ENCODE measurements at places on chromosomes 6 and 20. TPM values are rescaled to one million over a fixed set of nuclear protein-coding genes. Genes with fewer than 3 reads are reported as not detected.

- no peak for DNase-seq
Measured at GRCh38 chr20:32762754-32763201, 593 bp downstream of the DNMT3B start.

GRCh38 chr6:38861926-38862401, 146.9 kb downstream of the DNAH8 start:
- peak; percentile 9 for DNase-seq

DNA sequence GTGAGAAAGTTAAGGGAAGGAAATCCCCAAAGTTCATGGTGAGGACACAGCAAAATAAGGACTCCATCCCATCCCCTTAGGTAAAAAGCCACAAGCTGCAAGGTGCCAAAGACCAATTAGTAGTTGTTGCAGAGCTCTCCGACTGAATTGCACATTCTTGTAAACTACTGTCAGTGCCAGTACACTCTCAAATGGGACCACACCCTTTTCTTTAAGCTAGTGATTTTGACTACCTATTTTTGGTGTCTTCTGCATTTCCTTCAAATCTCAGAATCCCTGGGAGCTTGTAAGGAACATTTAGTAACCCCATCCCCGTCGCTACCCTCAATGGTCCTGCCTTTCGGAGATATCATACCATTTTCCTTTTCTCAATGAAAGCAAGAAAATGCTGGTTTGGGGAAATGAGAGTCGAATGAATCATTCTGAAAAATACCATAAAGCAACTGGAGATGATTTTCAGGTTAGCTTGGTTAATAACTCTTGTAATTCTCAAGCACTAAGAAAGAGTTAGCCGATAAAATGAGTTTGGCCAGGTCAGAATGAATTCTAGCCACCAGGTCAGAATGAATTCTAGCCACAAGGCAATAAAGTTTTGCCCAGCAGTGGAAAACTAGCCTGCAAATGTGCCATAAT, 5.2 kb upstream of the HMGN3 start:
- DNase-seq: no peak

- DNase-seq: no peak
Measured at GRCh38 chr6:5904532-5904931, 102.2 kb downstream of the NRN1 start.

DNA sequence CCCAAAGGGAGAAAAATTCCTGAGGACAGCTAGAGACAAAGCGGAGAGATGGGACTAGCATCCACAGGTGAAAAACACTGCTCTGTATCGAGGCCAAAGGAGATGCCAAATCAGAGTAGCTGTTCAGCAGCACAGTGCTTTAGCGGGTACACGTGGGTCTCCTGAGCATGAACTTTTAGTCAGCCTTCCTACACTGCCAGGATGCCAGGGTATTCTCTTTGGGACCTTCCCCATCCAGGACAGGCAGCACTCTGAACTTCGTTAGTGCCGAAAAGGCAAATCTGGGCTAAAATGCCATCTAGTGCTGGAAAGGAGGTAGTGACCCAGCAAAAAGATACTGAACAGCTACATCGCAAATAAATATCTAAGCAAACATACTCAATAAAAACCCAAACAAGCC, 64.9 kb downstream of the C6orf58 start:
- no peak for DNase-seq

- no peak for DNase-seq
Measured at GRCh38 chr20:56121850-56122249, 116.5 kb upstream of the CBLN4 start.

GRCh38 chr6:45428727-45429126, 51.0 kb upstream of the SUPT3H start:
- no peak for DNase-seq

DNA sequence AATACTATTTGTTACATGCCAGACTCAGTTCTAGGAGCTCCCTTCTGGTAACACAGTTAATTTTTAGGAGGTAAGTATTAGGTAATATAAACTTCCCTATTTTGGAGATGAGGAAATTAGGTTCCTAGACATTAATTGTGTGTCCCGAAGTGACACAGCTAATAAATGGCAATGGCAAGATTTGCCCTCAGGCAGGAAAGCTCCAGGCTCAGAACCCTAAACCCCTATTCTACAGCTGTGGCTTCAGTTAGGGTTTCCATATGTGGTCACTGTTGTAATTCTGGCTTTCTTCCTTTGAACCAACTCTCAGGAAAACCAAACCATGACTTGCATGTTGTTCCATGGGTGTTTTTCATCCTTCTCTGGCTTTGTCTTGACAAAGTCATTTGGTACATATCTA, 188.2 kb downstream of the PLCB1 start:
- no peak for DNase-seq

DNA sequence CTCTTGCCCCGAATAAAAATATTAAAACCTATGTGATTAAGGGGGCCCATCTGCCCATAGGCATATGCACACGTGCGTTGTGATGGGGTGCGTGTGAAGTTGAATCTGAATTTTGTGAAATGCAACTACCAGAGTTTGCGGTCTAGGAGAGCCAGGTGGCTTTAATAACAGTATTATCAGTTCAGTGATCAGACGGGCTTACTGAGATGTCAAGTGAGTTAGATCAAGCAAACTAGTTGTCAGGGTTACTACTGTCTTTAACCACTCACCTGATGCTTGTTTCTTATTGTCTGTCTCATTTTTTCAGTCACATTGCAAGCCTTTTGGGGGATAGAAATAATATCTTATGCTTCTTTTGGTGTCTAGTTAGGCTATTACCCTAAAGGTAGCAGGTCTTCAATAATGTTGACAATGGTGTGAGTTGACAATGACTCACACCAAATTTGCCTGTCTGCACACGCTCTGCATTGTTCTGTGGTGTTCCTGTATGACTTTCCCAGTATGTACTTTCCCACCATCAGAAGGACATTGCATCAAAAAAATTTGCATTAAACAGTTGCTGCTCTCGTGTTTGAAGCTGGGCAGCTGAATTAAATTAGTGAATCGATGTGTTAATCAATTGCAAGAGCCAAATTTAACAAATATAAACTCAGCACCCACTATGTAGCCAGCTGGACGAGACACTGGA, 103.1 kb upstream of the NAA20 start:
- DNase-seq: peak; percentile 62

DNA sequence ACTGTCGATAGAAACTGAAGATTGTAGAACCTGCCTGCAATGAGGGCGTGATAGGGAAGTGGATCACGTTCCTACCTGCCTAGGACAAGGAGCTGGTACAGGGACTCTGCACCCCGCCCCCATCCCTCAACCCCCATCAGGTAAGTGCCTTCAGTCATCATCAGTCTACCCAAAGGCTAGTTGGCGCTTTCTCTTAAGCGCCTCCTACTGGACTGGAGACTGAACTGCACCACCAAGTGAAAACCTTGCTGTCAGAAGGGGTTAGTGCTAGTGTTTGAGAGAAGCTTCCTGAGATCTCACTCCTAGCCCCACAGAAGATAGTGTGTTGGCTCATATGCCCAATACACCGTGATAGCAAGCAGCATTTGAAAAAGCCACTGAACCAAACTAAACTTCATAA, 706.5 kb upstream of the MAN1A1 start:
- DNase-seq: no peak

DNA sequence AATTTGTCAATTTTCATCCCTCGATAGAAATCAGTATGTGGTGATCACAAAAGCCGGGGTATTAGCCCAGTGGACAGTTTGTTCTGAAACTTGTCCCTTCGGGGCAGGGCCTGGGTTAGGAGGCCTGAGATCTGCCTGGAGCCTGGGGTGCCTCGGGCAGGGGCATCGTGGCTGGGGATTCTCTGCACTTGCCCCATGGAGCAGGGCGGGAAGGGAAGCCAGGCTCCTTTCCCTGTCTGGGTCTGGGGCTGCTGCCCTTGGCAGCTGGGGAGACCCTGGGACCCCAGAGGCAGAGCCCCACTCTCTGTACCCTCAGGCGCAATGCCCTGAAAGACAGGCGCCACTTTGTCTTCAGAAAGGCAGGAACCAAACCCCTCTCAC, 27.4 kb downstream of the NTSR1 start:
- DNase-seq: no peak

DNA sequence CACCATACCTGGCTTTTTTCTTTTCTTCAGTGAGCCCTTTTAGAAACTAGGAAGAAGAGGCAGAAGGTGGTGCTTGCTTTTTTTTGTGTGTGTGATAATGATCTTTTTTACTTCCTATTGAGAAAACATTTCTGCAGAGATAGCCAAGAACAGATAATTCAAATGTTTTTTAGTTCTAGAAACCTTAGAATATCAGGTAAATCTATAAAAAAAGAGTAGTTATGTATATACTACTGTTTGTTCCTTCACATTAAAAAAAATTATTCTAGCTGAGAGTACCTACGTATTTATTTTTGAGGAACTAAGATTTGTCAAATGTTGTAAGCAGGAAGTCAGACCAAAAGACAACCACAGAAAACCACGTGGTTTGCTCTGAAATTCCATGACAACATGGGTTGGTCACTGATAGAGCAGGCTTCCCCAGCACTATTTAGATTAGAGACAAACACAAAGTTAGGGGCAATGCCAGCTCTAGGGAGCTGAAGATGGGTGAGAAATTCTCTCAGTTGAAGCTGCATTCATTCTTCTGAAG, 12.8 kb downstream of the STK4 start:
- no peak for DNase-seq

GRCh38 chr20:58959652-58960051, 21.4 kb upstream of the NELFCD start:
- DNase-seq: no peak

GRCh38 chr6:114638341-114638740, 295.5 kb upstream of the HS3ST5 start:
- no peak for DNase-seq

- no peak for DNase-seq
Measured at GRCh38 chr6:157235600-157236039, 87.7 kb downstream of the TMEM242 start.

DNA sequence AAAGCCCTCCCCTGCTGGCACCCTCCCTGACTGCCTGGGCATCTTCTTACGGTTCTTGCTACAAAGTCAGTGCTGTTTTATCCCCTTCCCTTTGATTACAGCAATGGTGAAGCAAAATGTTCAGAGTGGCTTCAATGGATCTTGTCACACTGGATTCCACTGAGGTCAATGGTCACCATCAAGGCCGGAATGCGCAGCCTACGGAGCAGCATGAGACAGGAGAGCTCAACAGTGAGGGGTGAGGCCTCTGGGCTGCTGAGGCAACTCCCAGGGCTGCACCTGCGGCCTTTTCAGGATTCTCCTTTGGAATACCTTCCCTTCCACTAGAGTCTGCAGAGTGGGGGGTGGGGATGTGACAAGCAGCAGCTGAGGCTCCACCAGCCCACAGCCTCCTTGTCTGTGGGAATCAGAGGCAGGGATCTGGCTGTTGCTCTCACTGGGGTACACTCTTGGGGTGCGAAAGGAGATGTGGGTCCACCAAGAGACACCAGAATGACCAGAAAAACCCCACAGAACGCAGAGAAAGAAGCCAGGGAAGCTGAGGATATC, 40.4 kb upstream of the EMILIN3 start:
- no peak for DNase-seq

GRCh38 chr20:51995551-51995951, 193.2 kb upstream of the SALL4 start:
- DNase-seq: no peak

- DNase-seq: peak; percentile 84
Measured at GRCh38 chr6:3808759-3809514, 40.2 kb upstream of the FAM50B start.

GRCh38 chr6:34673064-34673463, 23.5 kb downstream of the ILRUN start:
- no peak for DNase-seq

DNA sequence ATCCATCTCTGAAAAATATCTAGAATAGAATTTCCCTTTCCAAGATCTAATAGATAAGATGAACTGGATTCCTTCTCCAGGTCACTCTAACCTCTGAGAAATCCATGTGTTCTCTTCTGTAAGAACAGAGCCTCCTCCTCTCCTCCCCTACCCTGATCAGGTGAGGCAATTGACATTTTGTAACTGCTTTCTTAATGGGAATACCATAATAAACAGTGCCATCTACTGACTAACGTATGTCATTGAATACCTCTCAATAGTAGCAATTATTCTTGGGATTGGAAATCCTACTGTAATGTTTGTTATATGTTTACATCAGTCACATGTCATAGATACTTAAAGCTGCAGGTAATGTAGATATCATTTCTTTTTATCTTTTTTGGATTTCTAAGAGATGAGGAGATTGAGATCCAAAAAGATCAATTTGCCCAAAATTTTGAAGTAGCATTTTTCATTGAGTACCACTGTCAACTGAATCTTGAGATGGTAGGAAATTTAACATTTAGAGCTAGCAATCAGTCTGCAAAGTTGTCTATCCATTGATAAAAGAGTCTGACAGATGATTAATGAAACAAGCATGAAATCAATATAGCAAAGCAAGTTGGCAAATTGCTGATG, 365.8 kb upstream of the HSF2 start:
- peak; percentile 18 for DNase-seq

DNA sequence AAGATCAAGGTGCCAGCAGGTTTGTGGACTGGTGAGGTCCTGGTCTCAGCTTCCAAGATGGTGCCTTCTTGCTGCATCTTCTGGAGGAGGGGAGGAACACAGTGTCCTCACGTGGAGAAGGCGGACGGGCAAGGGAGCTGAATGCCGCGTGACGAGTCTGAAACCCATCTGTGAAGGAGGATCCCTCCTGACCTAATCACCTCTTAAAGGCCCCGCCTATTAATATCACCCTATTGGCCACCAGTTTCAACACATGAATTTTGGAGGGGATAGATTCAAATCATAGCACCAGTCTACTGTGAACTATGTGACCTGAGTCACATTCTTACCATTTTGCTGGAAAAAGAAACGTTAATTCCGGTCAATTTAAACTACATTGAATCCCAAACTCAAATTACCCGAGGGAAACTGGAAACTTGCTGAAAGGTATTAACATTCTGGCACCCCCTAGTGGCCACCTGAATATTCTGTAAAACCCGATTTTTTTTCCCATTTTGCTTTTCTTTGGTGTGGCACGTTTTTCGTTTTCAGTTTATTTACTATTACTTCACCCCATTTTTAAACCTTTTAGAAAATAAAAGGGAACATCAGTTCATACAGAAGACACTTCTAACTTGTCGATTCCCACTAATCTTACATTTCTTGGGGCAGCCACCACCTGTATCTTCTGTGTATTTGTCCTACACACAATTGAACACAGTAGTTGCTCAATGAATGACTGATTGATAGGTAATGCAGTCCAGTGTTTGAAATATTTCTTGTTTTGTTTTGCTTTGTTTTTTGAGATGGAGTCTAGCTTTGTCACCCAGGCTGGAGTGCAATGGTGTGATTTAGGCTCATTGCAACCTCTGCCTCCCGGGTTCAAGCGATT, 17.9 kb upstream of the CCDC170 start:
- DNase-seq: no peak

GRCh38 chr20:16407251-16408067, 165.8 kb downstream of the KIF16B start:
- DNase-seq: no peak

- DNase-seq: no peak
Measured at GRCh38 chr6:1624851-1625781, 15.4 kb downstream of the FOXC1 start.

- no peak for DNase-seq
Measured at GRCh38 chr6:120447605-120448004, 886.7 kb downstream of the TBC1D32 start.

The DSP gene
- total RNA-seq: 220 TPM

The NT5DC1 gene
- total RNA-seq: 7.3 TPM

The OR10C1 gene
- not detected for total RNA-seq

The MCCD1 gene
- total RNA-seq: not detected

The TGM2 gene
- total RNA-seq: 135 TPM

The VSX1 gene
- total RNA-seq: not detected

The MUC22 gene
- not detected for total RNA-seq

The OR2W1 gene
- total RNA-seq: not detected

The OR2B6 gene
- total RNA-seq: not detected

The DACT2 gene
- total RNA-seq: 0.84 TPM

The RBM24 gene
- total RNA-seq: 4.2 TPM

The ENPP1 gene
- 1.2 TPM for total RNA-seq

The RBL1 gene
- total RNA-seq: 5.6 TPM

The BMP7 gene
- total RNA-seq: 30.5 TPM

The CCN6 gene
- 1.5 TPM for total RNA-seq

The SPAG4 gene
- total RNA-seq: 2.6 TPM
